ENCODE measurements at places on chromosomes 4 and X.

- no peak for DNase-seq
Observed at GRCh38 chrX:115898382-115899001, 272.1 kb upstream of the AGTR2 start.

- DNase-seq: no peak
Observed at GRCh38 chr4:77209936-77210335, 52.9 kb downstream of the CCNG2 start.

DNA sequence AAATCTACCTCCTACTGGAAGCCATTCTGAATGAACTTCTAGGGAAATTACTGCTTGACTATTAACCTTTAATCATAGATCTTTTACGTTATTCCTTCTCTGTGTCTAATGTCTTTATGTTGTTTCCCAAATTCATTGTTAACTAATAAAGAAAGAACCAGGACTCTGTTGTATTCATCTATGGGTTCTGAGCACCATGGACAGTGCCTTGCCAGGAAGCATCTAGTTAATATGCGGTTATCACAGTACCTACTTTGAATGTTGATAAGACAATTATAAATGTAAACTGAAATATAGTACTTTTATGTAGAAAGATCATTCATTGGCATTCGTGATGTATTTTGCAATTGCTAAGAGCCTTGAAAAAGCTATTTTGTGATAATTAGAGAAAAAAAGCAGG, 23.8 kb downstream of the NWD2 start:
- DNase-seq: no peak

DNA sequence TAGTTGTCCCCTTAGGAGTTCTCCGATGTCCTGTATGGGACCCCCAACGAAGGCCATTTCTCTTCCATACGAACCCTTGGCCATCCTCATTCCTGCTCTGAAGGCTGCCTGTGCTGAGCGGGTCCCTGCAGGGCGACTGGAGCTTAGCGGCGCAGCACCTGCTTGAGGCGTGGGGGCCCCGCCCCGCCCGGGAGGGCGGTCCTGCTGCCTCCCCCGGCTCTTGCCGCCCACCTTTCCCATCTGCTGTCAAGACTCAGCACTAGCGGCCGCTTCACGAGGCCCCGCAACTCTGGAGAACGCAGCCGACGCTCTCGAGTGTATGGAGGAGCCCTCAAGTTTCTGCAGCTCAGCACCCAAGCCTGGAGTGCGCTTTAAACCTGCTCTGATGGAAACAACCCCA, 197.7 kb downstream of the TRIML1 start:
- DNase-seq: no peak

GRCh38 chr4:98352396-98352795, 91.2 kb downstream of the RAP1GDS1 start:
- no peak for DNase-seq

GRCh38 chr4:85556283-85556682, 81.3 kb downstream of the ARHGAP24 start:
- no peak for DNase-seq

GRCh38 chr4:26201120-26201519, 119.7 kb upstream of the RBPJ start:
- DNase-seq: no peak

- DNase-seq: no peak
Observed at GRCh38 chrX:72280321-72280845, 3.3 kb upstream of the RPS4X start.

DNA sequence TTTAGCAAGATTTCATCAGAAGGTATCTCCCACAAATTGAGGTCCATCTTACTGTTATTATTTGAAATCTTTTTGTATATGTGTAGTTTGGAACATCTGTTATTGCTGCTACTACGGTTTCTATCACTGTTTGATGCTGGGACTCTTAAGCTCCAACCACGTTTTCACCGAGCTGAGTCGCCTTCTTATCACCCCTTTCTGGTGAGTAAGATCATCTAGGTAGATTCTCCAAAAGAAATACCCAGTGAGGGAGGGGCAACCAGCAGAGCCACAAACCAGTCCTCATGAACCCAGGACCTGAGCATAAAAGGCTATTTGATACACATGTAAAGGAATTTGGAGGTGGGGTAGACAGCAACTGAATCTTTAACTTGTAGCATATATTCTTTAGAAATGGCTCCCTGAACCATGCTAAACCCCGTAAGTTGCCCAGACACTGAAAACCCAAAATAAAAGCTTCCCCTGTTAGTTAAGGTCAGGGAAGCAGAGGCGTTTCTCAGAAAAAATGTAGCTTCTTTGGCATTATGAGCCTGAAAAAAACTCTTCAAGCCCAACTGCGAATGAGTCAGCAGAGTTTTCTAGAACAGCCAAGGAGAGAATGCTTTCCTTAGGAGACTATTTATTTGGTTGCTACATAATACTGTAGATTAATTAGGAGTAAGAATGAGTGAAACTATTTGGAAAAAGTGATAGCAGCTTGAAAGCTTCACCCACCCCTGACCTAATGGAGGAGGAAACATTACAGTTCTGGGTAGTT, 53.8 kb upstream of the ATXN3L start:
- no peak for DNase-seq

GRCh38 chr4:24603343-24603742, 19.0 kb upstream of the DHX15 start:
- no peak for DNase-seq

DNA sequence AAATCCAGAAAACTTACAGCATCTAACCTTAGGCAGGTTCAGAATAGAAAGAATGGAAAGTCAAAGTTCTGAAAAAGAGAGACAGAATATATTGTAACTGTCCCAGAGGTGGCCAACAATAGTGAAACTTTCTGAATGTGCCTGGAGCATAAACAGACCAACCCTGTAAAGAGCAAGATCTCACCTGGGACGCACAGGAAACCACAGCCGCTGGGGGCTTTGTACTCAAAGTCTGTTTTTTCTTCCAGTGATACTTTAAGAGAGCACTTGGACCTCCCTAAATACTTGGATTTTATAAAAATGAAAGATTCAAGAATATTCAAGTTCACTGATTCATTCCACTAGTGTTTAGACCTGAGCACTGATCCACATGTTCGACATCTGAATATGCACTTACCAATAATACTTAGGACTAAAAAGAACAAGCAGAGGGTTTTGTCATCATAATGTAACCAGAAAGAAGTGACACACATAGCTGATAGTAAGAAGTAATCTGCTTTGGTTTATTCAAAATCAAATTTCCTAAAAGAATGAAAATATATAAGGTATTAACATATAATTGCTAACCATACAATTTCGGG, 35.3 kb downstream of the ARAP2 start:
- no peak for DNase-seq

DNA sequence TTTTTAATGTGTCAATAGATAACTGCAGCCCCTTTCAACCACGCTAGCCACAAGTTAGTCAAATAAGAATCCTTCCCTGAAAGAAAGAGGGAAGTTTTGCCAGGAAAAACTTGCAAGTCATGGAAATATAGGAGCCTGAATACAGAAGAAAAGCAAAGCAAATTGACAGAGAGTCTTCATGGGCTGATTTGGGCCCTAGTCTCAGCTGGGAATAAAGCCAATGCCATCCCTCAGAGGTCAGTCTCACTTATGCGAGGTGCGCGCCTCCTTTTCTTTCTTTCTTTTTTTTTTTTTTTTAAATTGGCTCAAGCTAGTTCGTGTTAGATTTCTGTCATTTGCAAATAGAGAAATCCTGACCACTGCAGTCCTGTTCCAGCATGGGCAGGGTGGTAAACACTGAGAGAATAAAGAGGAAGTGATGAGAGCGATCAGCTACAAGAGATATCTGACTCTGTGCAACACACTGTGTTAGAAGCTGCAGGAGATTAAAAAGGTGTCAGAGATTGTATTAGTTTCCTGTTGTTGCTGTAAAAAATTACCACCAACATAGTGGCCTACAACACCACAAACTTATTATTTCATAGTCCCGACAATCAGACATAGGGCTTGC, 299.7 kb downstream of the LDB2 start:
- no peak for DNase-seq

All from NCI-H1930 (cell line).